CD4-positive, alpha-beta T cell treated with Interleukin-21 for 1 hour (primary cell): ENCODE measurements at places on chromosomes 13 and 19.

DNA sequence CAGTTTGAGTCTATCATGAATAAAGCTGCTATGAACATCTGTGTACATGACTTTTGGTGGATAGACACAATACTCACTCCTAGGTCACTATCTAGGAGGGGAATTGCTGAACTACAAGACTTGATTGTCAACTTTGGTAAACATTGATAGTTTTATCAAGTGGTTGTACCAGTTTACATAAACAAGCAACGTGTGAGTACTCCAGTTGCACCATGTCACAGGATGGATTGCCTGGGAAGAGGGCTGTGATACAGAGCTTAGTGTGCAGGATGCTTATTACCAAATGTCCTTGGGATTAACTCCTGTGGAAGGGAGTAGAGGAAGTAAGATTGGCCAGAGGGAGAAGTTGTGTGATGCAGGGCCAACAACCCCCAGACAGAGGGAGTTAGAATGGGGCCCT, 37.7 kb downstream of the RAP2A start:
- no peak for DNase-seq

DNA sequence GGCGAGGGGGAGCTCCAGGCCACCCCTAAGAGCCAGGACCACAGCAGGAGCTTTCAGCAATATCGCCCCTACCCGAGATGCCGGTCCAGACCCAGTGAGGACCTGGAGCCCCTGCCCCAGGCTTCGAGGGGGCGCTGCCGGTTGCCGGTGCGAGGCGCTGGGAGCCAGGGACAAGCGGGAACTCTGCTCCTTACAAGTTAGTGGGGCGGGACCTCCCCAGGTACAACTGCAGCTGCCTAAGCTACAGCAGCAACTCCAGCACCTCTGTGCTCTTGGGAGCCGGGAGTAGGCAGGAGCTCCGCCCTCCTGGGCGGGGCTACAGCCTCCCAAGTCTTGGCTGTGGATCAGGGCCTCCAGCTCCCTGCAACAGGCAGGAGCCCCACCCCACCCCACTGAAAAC, 15.2 kb upstream of the TSC22D1 start:
- DNase-seq: no peak

DNA sequence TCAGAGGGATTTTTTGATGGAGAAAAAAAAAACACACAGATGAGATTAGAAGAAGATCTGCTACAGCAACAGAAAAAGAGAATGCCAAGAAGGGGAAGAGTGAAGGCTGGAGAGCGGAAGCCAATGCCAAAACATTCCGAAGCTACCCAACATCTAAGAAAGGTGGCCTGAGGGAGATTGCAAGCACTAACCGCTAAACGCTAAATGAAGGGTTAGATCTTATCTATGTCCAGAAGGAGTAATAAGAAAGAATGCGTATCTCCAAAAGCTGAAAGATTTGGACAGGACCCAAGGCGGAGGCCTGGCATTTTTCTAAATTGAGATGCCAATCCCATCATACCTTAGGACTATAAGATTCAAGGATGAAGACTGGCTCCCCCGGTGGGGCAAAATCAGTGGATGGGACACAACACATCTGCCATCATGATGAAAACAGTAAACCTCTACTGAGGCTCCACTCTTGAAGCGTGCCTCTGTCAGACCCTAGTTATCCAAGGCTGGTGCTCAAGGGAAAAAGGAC, 15.6 kb upstream of the HMGB1 start:
- DNase-seq: no peak

- DNase-seq: no peak
Measured at GRCh38 chr19:52227196-52227940, 37.5 kb downstream of the PPP2R1A start.

DNA sequence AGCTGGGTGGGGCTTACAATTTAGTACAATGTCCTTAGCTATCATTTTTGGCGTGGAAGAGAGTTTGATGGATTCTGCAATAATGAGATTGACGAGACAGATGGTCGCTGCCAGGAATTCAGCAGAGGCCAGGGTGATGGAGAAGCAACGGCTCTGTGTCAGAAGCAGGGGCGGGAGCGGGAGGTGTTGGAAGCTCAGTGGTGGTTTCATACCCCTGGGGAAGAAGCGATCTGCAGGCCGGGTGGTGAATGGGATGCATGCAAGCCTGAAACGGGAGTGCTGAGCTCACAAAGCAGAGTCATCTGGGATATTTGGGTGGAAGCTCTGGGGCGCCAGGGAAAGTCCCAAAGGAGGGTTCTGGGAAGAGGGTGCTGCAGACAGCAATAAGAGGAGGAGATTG, 370.8 kb downstream of the ZNF536 start:
- no peak for DNase-seq

- no peak for DNase-seq
Measured at GRCh38 chr13:85277748-85278147, 521.5 kb downstream of the SLITRK6 start.

DNA sequence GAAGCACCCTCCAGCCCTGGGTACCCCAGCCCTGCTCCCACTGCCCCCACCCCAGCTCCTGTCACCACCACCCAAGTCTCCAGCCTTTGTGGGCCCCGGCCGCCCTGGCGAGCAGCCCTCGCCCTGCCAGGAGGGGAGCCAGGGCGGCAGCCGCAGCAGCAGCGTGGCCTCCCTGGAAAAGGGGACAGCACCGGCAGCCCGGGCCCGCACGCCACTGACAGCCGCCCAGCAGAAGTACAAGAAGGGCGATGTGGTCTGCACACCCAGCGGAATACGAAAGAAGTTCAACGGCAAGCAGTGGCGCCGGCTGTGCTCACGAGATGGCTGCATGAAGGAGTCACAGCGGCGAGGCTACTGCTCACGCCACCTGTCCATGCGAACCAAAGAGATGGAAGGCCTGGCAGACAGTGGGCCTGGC, 3.9 kb downstream of the CIC start:
- DNase-seq: no peak
